ENCODE measurements at places on chromosomes 4 and X.

GRCh38 chrX:74232859-74233258 is 71.1 kb upstream of the ZCCHC13 start:
- peak; percentile 22 for DNase-seq

DNA sequence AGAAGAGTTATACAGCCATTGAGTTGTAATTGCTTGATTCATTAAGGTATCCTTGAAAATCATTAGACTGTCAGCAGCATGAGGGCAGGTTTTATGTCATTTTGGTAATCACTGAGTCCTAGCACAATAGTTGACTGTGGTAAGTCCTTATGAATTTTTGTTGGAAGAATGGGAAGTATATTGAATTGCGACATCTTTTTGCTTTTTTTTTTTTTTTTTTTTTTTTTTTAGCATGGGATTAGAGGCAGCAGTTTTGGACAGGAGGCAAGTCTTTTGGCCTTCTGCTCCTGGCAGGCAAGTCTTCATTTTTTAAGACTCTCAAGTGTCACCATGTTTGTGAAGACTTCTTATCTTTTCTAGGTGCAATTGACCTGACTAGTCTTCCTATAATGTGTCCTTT is 29.7 kb downstream of the PRRG1 start:
- DNase-seq: no peak

GRCh38 chrX:24145303-24146186 is 4.0 kb upstream of the ZFX start:
- DNase-seq: no peak

- DNase-seq: no peak
Measured at GRCh38 chr4:19300213-19300612, 951.5 kb upstream of the SLIT2 start.

DNA sequence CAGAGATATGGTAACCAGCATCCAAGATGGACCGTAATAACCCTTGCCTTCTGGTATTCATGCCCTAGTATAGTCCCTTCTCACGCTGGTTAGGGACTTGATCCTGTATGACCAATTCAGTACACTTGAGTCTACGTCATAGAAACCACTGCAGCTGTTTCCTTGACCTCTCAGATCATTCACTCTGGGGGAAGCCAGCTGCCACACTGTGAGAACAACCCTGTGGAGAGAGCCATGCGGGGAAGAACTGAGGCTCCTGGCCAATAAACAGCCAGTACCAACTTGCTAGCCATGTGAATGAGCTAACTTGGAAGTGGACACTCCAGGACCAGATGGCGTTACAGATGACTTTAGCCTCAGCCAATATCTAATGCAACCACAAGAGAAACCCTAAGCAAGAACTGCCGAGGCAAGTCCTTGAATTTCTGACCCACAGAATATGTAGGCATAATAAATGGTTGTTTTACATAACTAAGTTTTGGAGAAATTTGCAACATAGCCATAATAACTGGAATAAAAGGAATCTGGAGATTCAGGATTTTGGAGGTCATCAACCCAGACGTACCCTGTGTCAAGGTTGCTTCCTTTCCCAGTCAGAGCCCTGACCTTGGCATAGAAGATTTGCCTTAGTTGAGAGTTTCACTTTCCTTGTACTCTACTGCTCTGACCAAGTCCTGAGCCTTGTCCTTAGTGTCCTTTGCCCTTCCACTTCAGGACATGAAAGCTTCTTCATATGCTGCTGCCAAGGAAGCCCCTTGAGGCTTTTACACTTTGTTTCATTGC is 87.3 kb upstream of the ZNF81 start:
- DNase-seq: peak; percentile 82

DNA sequence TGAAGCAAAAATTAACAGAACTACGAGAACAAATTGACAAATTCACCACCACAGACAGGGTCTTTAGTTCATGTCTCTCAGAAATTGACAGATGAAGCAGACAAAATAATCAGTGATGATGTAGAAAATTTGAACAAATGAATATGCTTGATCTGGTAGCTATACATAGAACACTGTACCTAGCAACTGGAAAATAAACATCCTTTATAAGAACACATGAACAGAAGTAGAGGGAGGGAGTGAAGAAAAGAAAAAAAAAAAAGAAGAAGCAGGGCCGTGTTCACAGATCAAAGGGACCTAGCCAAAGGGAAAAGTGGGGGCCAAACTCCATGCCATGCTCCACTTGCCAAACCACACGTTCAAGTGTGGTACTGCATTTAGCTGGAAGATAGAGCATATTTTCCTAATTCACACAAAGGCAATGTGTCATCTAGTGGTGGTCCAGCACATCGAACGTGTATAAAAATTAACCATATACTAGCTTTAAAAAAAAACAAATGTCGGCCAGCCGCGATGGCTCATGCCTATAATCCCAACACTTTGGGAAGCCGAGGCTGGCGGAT is 5.6 kb upstream of the THOC2 start:
- no peak for DNase-seq

DNA sequence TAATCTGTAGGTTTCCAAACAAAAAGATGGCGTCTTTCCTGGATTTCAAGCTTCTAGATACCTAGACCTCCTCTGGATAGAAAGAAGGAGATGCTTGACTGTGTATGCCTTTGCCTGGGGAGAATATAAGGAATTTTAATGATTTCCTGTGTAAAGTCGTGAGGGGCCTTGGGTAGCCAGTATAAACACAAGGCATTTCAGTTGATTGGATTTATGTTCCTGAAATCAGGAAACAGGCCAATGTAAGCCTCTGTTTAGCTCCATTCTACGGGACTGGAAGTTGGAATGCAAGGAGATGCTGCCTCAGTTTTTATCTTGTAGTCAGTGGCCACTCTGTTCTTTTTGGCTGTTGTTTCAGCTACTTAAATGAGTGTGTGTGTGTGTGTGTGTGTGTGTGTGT is 137.2 kb downstream of the GUCY2F start:
- DNase-seq: no peak

DNA sequence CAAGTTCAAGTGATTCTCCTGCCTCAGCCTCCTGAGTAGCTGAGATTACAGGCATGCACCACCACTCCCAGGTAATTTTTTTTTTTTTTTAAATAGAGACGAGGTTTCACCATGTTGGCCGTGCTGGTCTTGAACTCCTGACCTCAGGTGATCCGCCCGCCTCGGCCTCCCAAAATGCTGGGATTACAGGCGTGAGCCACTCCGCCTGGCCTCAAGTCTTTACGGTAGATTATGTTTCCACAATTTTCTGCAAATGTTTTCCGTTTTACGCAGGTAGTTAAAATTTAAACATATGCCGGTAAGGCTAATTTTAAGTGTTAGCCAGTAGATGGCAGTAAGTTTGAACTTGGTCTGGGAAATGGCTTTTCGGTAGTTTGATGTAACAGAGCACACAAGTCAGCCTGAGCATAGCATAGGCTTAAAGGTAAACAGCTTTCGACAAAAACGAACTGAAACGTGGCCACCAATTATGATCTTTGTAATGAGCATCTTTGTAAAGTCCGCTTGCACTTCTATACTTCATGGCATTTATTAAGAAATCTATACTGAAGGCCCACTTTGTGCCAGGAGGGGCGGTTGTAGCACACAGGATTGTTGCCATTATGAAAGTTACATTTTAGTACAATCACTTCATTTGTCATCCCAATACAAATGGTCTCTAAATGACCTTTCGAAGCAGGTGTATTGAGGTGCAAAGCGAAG is 31.1 kb downstream of the CCKAR start:
- DNase-seq: peak; percentile 55

- DNase-seq: no peak
Measured at GRCh38 chr4:38223306-38223705, 263.1 kb downstream of the PTTG2 start.

GRCh38 chr4:2071912-2072867 is 13.1 kb downstream of the NAT8L start:
- no peak for DNase-seq

GRCh38 chrX:63784902-63785707 is at the start of gene ARHGEF9:
ARHGEF9 (minus strand) TSS chrX:63785214; CDS start chrX:63785145, 69 bp downstream.
- peak; percentile 12 for DNase-seq

DNA sequence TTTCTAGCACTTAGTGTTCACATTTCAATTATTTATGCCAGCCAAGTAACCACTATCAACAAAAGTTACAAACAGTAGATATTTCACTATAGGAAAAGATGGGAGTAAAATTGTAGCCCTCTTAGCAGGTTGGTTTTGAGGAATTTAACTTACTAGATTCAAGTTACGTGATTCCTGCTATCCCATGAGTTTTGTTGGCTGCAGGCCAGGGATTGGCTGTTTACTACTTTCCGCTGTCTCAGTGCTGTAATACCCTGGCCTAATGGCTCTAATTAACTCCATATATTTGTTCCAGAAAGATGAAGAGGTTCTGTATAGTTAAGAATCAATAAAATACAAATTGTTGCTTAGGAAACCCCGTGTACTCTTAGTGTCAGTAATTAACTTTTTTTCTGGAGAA is 55.5 kb upstream of the MAGED1 start:
- no peak for DNase-seq

- peak; percentile 74 for DNase-seq
Measured at GRCh38 chr4:151865744-151866591, 105.2 kb upstream of the GATB start.

GRCh38 chr4:170979736-170980135 is 833.5 kb upstream of the GALNTL6 start:
- no peak for DNase-seq

DNA sequence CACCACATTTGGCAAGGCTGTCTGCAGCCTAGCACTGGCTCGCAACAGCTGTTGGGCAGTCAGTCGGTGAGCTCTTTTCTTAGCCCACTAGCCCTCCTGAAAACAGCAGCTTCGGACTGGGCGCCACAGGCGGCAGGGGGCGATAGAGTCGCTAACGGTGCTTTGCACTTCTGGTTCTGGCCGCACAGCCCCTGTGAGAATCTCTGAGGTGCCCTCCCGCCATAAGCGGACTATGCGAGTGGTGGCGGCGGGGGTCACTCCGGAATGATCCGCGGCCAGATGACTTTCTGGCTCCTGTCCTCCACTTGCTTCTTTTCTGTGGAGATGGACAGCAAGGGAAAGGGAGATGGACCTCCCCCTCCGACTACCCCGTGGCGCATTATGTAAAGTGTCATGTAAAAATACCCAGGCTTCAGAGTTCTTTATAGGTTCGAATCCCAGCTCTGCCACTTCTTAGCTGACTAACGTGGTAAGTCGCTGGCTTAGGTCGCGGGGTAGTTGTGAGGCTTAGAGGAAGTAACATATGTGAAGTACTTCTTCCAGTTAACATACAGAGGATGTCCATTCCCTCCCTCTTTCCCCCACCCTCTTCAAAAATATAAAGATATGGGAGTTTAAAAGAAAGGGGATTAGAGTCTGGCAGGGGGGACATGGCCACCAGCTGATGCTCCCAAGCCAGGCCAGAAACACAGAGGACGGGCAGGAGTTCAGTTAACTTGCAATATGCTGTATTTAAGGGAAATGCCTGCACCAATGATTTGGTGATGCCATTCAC is 11.0 kb downstream of the ARHGAP36 start:
- DNase-seq: peak; percentile 13

DNA sequence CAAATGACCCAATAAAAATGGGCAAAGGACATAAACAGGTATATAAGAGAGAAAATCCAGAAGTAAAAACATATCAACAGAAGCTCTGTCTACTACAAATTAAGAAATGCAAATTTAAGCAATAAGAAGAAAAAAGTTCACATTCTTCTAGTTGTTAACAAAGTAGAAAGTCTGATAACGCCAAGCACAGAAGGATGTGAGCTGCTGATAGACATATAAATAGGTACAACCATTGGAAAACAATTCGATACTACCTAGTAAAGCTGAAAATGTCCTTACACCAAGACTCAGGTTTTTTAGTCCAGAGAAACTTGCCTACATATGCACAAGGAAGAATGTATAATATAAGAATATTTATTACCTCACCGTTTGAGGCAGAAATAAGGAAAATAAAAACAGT is 35.8 kb upstream of the SLAIN2 start:
- no peak for DNase-seq

DNA sequence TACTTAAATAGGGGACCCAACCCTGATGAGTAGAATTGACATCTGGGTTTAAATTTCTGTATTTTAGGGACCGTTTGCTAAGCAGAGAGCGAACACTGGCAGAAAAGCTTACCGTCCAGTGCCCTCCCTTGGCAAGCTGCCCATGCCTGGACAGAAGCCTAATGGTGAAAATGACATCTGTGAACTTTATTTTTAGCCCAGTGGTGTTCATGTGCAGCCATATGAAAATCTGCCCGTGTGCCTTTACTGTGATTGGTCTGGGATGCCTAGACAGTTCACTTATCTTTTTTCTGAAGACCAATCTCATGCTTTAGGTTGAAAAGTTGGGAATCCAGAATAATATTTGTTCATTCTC is 1.1 kb downstream of the STBD1 start:
- DNase-seq: no peak

GRCh38 chrX:66902081-66902480 is 263.2 kb upstream of the EDA2R start:
- DNase-seq: no peak
